Activated naive CD8-positive, alpha-beta T cell treated with anti-CD3 and anti-CD28 coated beads, Interleukin-2, amount 10 ng/mL, durations not matched to agents 7 days and 5 days (primary cell): ENCODE measurements at places on chromosomes 2 and 18.

- no peak for DNase-seq
Observed at GRCh38 chr2:40028792-40029488, 249.9 kb upstream of the THUMPD2 start.

DNA sequence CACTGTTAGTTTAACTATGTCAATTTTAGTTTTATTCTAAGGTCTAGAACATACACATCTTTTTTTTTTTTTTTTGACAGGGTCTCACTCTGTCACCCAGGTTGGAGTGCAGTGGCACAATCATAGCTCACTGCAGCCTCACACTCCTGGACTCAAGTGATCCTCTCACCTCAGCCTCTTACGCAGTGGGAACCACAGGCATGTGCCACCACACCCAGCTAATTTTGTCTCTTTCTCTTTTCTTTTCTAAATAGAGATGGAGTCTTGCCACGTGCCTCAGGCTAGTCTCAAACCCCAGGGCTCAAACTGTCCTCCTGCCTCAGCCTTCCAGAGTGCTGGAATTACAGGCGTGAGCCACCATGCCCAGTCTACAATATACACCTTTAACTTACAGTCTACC lies 69.5 kb upstream of the CHRNA1 start:
- DNase-seq, result no peak

DNA sequence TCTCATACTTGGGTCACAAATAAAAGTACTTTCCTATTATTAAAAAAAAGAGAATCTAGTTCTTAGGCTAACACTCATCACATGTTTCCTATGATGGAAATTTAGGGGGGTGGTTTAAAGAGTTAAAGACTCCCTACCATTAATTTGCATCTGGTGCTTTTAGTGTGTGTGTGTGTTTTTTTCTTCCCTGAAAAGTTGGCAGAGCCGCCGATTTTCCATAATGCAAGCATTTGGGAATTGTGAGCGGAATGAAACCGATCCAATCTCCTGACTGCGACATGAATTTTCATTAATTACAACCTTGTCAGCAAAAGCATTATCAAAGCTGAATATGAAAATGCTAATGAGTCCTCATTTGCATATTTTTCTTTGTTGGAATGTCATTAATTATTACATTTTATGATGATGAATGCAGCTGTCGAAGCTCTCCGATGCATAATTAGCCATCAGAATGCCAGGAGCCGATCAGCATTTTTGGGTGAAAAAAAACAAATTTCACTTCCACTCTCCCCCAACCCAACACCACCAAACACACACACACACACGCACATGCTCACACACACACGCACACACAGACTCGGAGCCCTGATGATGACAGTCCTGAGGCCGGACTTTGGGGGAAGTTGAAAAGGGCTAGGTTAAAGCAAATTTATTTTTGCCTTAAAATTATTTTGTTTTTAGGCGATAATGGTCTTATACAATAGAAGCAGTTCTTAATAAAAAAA lies 165.4 kb downstream of the TCF4 start:
- DNase-seq, result no peak

GRCh38 chr18:76997951-76998808 lies 134.4 kb downstream of the MBP start:
- DNase-seq, result no peak

DNA sequence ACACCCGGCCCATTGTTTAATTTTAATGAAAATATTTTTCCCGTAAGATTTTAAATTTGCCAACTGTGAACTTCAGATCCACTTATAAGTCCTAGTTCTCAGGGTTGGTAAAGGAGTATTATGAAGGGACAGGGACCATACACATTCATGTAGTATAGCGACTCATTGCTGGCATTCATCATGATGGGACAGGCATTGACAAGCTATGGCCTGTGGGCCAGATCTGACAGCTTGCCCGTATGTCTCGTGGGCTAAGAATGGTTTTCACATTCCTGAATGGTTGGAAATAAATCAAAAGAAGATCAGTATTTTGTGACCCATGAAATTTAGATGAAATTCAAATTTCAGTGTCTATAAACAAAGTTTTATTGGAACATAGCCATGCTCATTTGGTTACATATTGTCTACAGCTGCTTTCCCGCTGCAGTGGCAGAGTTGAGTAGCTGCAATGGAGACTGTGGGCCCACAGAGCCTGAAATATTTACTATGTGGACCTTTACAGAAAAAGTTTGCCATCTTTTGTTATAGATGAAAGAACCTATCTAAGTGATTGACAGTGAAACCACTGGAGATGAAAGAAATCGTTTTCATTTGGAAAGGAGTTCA lies 4.1 kb downstream of the RAPGEF4 start:
- no peak for DNase-seq
